ENCODE measurements at places on chromosomes 4 and X. TPM values are rescaled to one million over a fixed set of nuclear protein-coding genes. Genes with fewer than 3 reads are reported as not detected.

DNA sequence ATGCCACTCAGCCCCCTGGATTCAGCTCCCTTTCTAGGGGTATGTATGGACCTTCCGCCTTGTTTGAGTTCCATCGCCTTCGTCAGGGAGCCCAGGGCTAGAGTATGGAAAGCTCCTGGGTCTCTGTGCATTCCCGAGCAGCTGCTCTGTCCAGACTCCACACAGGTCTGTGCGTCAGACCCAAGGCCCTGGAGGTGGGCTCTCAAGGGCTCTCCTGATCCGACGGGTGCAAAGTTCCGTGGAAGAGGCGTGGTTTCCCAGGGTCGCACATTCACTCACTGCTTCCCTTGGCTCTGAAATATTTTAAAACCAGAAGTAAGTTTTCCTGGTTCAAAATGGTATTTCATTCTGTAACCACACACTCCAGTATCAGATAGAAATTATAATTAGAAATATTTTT lies 863.2 kb downstream of the TRIML1 start:
- no peak for DNase-seq

DNA sequence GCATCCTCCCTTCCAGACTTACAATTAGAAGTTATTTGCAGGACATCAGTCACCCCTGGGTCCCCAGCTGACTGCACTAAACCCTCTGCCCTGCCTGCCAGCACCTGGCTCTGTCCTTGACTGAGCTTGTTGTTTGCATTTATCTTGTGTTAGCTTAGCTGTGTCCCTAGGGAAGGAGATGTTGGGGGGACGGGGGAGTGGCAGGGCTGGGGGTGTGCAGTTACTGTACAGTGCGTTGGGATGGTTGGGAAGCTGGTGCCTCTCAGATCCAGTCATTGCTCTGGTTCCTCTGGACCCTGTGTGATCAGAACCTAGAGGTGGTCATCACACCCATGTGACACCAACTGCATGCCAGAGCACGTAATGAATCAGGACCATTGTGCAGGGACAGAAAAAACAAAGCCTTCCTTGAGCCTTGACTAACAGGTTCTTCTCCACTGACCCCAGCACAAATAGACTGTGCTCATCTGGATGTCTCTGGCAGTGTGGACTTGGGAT lies 32.7 kb upstream of the PROM1 start:
- no peak for DNase-seq

GRCh38 chr4:75484190-75484589 lies 30.0 kb downstream of the RCHY1 start:
- no peak for DNase-seq

DNA sequence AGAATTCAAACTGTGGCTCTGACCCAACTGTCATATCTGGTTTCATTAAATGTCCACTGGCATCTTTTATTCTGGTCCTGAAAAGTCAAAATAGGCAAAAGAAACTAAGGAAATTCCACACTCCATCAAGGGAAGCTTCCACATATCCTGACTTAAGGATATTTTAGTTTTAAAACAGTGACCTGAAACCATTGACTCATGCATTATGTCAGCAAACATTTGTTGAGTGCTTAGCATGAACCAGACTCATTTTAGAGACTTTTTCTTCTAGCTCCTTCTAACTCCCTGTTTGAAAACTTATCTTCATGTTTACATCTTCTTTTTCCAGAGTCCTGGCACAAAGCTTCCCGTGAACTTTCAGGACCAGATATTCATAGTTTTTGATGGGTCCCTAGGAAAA lies 6.9 kb upstream of the CXCL1 start:
- no peak for DNase-seq

DNA sequence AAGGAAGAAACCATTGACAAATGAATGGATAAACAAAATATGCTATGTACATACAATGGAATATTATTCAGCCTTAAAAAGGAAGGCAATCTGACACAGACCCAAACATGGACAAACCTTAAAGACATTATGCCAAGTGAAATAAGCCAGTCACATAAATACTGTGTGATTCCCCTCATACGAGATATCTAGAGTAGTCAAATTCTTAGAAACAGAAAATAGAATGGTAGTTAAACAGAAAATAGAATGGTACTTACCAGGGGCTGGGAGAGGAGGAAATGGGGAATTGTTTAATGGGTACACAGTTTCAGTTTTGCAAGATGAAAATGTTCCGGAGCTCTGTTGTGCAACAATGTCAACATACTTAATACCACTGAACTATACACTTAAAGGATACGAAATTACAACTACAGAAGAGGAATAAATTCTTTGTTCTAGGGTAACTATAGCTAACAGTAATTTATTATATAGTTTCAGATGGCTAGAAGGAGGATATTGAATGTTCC lies 47.8 kb upstream of the DUSP21 start:
- DNase-seq = no peak

The KLKB1 gene
- total RNA-seq = 1.2 TPM
